ENCODE measurements at places on chromosomes 3 and 15.
A peak's percentile ranks its signal among the peaks of the same experiment; 100 is the strongest.

GRCh38 chr15:74604983-74605794 lies 10.4 kb upstream of the CLK3 start:
- no peak for DNase-seq

GRCh38 chr15:101723171-101723873 lies 951 bp downstream of the TARS3 start:
- no peak for DNase-seq

- DNase-seq, result no peak
Observed at GRCh38 chr15:43527016-43527801, 9.8 kb downstream of the MAP1A start.

DNA sequence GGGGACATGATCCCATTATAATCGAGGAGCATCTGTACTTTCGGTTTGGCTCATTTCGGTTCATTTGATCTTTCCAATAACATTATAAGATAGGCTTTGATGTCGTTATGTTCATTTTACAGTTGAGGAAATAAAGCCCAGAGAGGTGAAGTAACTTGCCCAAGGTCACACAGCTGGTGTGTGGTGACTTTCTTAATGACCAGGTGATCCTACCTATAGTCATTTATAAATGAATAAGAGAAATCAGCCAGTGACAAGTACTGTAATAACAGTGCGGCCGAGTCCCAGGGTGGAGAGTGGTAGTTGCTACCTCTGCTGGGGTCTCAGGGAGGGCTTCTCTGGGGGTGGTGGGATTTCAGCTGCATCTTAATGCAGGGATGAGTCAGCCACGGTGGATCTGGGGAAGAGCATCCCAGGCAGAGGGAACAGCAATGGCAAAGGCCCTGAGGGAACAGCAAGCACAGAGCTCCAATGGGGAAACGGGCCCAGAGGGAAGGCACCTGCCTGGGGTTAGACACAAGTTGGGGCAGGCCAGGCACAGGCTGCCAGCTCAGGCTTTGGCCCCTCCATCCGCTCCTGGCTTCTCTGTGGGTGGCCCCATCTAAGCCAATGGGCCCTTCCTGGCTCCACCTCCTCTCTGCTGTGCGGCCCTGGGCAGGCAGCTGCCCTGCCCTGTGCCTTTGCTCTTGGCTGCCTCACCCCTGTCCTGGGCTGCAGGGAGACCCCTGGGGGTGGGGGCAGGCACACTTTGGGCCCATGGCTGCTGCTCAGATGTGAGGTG lies 1.1 kb upstream of the FBLN2 start:
- DNase-seq, result peak; percentile 86

DNA sequence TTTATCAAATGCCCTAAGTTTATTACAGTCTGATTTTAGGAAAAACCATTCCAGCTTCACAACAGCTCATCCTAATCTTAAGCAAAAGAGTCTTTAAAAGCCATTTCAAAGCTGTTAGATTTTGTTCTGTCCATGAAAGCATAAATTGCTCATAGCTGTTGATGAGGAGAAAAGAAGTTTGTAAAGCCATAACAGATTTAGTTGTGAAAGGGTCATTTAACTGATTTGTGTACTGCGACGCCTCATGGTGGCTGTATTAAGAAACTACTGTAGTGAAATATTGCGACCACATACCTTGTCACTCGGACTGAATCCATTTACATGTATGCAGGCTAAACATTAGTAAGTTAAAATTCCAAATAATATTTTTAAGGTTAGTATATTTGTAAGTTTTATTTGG lies 20.9 kb downstream of the BBX start:
- no peak for DNase-seq

DNA sequence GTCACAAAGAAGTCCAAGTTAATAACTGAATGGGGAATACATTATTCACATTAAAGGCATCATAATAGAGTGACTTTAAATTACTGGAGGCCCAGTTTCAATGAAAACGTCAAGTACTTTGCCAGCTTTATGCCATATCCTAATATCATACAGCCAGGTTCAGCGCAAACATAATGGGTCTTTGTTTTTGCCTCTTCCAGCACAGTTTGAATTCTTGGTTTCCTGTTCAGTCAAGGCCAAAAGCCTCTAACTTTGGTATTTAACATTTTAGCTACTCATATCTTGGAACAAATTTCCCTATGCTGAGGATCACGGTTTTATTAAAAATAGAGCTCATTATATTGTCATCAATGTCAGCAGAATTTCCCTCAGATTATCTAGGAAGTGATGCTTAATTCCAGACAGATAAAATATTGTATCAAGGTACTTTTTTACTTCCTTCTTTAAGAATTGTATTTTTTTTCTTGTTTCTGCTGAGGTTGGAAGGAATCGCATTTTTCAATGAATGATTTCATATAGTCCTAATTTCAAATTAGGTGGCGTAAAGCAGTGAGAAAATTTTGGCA lies 269.2 kb downstream of the THRB start:
- DNase-seq, result no peak

DNA sequence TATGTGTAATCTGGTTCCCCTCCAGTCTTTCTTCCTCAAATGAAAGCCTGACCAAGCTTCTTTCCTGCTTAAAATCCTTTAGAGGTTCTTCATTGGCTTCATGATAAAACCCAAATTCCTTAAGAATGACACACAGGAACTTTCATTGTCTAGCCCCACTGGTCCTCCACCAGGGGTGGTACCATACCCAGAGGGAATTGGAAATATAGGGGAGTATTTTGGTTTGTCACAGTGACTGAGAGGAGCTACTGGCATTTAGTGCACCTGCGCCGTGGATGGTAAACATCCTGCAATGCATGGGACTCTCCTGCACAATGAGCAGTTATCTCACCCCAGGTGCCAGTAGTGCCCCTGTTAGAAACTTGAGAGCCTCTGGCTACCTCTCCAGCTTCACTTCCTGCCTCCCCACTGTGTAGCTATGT lies 10.8 kb downstream of the ZWILCH start:
- no peak for DNase-seq
